Activated CD4-positive, CD25-positive, alpha-beta regulatory T cell (primary cell): ENCODE measurements at places on chromosomes 7 and 10.
A peak's percentile ranks its signal among the peaks of the same experiment; 100 is the strongest.

GRCh38 chr10:69317626-69318105, 39.4 kb downstream of the HK1 start:
- DNase-seq = no peak

- no peak for DNase-seq
Observed at GRCh38 chr7:101939136-101939695, 121.8 kb downstream of the CUX1 start.

DNA sequence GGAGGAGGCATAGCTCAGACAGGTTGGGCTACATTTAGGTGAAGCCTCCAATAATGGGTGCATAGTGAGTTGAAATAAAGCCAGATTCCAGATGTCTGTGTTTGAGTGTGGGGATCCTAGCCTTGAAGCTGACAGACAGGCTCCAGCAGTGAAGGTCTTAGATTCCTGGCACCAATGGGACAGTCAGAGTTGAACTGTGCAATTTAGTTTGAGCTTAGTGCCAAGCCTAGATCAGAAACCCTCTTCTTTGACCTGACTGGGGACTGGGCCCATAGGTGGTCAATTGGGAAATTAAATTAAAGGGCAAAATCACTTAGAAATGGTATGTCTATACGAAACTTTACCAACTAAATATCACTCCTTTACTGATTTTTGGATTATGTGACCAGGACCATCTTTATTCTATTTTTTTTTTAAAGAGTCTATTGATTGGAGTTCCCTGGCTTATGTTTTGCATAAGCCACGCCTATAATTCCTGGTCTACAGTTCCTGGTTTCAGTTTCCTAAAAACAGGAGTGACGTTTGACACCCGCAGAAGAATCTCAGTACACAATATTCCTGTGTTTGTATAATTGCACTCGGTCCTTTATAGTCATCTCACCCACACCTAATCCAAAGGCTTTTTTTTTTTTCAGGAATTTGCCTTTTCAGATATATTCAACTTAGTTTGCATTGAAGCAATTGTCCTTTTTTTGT, 201.4 kb downstream of the GFRA1 start:
- no peak for DNase-seq

- DNase-seq = no peak
Observed at GRCh38 chr10:35035606-35036005, 54.5 kb downstream of the CUL2 start.

- DNase-seq = no peak
Observed at GRCh38 chr10:50470345-50470744, 153.4 kb downstream of the SGMS1 start.

DNA sequence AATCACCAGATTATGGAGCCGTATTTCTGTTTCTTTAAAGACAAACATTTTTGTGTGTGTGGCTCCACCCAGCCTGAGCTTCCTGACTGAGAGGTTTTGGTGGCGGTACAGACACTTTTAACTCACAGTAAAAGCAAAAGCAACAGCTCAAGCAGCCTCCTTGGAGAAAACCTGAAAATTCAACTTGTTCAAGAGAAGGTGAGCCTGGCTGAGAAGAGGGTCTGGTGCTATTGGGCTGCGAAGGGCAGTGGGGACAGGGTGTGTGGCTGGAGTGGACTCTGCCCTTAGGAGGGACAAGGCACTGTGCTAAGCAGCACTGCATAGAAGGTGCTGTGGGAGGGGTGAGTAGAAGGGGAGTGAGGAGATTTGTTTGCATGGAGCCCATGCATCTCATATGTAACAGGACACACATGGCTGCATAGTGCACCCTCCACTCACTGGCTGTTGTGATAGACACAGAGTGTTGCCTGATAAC, at the start of gene GIMAP7:
Gene GIMAP7, plus strand, starts transcription at position 125 of the 475 bp plus-strand sequence. CDS start 5,103 bp downstream, outside the sequence.
- DNase-seq = peak; percentile 46

DNA sequence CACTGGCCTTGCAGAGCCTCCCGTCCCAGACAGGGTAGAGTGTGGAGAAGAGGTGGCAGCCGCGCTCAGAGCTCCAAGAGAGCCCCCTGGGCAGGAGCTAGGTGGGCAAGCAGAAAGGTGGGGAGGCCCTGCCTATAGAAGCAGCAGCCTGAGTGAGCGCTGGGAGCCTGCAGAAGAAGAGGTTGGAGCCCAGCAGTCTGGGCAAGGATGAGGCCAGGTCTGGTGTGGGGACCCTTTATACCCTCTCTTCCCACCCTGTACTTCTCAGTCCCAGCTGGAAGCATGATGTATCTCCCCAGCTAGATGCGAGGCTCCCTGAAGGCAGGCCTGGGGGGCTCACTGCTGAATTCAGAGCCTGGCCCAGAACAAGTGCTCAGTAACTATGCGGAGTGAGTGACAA, 44.5 kb upstream of the ZMIZ1 start:
- DNase-seq = no peak

- no peak for DNase-seq
Observed at GRCh38 chr10:33114451-33114952, 156.5 kb upstream of the ITGB1 start.

DNA sequence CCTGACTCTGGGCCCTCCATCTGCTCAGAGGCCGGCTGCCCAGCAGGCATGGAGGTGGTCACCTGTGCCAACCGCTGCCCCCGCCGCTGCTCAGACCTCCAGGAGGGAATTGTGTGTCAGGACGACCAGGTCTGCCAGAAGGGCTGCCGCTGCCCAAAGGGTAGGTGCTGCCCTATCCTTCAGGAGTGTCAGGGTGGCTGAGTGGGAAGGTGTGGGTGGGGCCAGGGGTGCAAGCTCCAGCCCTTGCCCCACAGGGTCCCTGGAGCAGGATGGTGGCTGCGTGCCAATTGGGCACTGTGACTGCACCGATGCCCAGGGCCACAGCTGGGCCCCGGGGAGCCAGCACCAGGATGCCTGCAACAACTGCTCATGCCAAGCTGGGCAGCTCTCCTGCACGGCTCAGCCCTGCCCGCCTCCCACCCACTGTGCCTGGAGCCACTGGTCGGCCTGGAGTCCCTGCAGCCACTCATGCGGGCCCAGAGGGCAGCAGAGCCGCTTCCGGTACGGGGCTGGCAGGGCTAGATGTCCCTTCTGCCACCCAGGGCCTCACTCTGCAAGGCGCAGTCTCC, 17.5 kb upstream of the ZNF862 start:
- DNase-seq = no peak

GRCh38 chr10:19791032-19791431, 25.2 kb upstream of the PLXDC2 start:
- DNase-seq = no peak

GRCh38 chr7:104629408-104629807, 301.0 kb downstream of the LHFPL3 start:
- no peak for DNase-seq

GRCh38 chr10:28403090-28403489, 100.2 kb upstream of the MPP7 start:
- DNase-seq = no peak

DNA sequence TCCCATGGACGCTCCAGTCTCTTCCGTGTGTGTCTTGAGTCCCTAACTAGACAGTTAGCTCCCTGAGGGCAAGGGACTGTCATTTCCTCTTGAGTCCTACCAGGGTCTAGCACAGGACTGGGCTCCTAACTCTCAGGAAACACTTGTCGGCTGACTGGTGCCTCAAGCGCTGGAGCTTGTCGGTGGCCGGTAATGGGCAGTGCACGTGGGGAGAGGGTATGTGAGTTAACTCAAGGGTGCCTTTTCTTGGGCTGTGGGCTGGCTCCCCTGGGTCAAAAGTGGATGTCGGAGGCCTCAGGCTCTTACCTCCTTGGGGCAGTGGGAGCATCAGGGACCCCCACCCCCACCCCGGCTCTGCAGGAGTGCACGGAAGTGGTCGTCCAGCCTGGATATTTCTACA, 32.9 kb downstream of the ZNF775 start:
- no peak for DNase-seq

GRCh38 chr10:99537989-99538917, 5.5 kb downstream of the NKX2-3 start:
- DNase-seq = no peak

- DNase-seq = no peak
Observed at GRCh38 chr10:56823849-56824248, 462.8 kb upstream of the ZWINT start.

DNA sequence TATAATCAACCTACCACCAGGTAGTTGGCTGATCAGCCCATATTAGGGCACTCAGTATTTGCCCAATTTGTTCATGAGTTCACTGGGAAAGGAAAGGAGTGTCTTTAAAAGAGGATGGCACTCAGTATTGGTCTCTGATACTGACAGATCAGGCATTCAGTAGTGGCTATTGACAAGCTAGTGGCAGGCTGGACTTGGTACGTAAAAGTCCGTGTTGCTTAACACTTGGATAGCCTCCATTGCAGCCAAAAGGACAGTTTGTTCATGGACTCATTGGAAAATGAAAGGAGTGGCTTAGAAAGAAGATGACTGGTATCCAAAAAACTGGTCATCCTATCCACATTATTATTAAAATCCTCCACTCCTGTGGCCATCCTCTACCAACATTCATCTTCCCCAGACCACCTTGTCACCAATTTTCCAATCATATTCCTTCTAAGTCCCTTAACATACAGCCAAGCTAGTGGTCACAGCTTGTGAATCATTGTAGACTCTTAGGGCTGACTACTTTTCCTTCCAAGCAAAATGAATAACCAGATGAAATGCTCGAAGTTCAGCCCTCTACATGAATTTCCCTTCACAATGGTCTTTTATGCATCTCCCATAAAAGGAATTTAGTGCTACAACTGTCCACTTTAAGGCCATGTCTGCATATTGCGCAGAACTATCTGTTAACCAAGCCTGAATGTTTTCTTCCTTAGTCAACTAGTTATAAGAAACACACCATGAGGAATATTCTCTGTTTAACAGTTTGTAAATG, 78.6 kb upstream of the MAGI2 start:
- DNase-seq = no peak

GRCh38 chr10:13560597-13560996, 26.2 kb upstream of the PRPF18 start:
- DNase-seq = no peak

DNA sequence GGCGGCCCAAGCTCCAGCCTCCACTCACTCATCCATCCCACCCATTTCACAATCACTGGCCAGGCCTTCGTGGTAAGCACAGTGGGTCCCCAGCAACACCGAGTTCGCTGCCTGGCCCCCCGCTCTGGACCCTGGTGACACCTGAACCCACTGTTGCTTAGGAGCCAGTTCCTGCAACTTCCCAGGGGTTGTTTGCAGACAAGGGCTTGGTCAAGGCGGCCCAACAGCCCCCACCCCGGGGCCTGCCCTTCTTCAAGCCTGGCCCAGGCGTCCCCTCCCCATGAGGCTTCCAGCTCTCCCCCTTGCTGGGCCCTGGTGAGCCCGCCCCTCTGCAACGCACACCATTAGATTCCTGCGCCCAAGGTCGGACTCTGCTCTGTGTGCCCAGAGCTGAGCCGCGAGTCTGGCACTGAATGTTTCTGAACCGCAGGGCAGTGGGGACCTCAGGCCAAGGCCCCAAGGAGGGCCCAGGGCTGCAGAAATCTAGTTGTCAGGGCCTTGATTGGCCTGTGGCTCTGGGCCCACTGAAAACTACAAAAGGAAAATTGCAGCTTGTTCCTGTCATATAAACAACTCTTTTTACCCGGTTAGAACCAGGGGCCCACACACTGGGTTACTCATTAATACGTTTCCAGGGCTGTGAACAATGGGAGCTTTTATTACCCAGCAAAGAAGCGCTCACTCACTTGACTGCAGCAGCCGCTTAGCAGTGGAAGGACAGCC, 2.1 kb upstream of the COX19 start:
- no peak for DNase-seq
